ENCODE measurements at places on chromosomes 7 and 10.

- no peak for DNase-seq
These were observed 1085.4 kb upstream of the SORCS1 start for GRCh38 chr10:108249940-108250339.

DNA sequence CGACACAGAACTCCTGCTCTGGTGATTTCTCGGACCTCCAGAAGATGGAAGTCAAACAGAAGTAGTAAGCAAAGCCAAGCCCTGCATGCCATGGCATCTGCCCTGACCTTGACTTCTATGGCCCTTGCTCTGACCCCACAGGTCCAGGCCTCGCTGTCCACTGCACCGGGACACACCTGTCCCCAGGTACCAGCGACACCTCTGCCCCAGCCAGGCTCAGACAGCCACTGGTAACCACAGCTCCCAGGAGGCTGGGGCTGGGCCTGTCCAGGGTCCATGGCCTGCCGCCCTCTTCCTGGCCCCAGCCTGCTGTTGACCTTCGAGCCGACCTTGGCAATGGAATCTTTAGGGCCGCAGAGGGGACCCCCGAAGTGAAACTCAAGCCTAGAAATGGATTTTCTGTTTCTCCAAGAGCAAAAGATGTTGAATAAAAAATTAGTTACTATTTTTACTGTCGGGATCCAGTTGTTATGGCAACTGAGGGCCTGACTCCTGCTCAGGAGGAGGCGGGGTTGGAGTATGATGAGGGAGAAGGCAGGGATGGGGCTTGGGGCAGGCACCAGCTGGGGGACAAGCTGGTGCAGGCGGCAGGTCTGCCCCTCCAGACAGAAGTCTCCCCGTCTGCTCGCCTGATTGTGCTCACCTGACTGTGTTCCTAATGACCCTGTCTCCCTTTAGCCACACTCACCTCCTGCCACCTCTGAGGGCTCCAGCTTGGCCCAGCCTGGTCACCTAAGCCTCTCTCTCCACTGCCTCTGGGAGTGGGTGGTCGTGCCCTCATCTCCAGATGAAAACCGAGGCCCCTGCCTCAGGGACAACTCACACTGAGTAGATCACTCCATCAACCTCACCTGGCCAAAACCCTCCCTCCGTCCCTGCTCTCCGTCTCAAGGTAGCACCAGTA, 4.1 kb upstream of the MMD2 start:
- DNase-seq = no peak

- DNase-seq = no peak
These were observed 7.4 kb downstream of the PTPN12 start for GRCh38 chr7:77544518-77544917.

GRCh38 chr7:96178581-96178980, 143.3 kb downstream of the SLC25A13 start:
- DNase-seq = no peak

GRCh38 chr7:97008275-97008917, 3.0 kb downstream of the DLX6 start:
- DNase-seq = no peak

DNA sequence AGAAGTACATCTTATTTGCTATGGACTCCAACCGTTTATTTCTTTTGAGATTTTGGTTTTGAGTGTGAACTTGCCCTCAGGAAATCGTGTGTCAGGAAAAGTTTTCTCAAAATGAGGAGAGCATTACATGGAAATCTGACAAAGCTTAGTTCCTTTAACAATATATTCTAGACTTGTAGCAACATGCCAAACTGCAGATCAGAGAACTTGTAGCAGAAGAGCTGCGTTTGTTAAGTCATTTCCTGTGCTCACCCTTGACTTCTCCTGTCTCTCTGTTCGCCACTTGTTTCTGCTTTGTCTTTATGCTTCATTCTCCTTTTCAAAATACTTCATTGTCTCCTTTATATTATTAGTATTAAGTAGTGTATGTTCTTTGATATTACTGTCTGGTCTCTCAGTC, 116.6 kb upstream of the FOXP2 start:
- DNase-seq = no peak

GRCh38 chr7:81776161-81776560, 6.3 kb upstream of the HGF start:
- no peak for DNase-seq

Measured in stimulated activated CD8-positive, alpha-beta memory T cell treated with anti-CD3 and anti-CD28 coated beads, Interleukin-2, amount 100 ng/mL, for 1 hour (primary cell).